ENCODE measurements at places on chromosomes 7 and 10.

DNA sequence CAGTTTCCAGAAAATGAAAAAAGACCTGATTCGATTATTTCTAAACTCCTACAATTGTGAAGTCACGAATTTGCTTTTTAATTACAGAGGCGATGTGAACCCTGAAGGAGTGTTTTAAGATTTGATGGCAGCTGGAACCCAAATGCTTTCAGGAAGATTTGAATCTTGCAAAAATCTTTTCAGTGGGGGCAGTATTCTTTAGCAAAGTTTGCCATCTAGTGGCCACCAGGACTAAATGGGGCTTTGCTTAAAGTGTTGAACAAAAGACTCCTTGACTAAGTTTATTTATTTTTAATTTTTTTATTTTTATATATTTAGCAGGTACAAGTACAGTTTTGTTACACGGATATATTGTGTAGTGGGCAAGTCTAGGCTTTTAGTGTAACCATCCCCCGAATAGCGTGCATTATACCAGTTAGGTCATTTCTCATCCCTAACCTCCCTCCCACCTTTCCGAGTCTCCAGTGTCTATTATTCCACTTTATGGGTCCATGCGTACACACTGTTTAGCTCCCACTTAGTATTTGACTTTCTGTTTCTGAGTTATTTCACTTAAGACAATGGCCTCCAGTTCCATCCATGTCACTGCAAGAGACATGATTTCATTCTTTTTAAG lies 98.8 kb downstream of the CACNB2 start:
- DNase-seq: no peak

DNA sequence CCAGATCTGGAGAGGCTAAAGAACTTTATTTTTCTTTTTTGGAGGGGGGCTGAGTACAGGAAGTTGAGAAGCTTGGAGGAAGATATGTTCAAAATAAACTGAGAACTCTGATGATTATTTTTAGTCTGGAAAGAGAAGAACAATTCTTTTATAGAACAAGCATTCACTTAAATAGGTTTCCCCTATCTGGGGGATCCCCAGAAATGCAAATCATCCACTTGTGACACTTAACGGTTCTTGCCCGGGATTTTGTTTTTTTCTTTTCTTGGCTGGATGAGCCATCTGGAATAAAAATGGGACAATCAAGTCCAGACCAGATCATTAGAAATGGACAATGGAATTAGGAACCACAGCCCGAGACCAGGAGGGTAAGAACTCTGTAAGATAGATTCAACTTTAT lies 95.9 kb upstream of the EGR2 start:
- DNase-seq: no peak

GRCh38 chr7:16970732-16971482 lies 89.1 kb upstream of the AGR3 start:
- DNase-seq: no peak

- no peak for DNase-seq
Measured at GRCh38 chr10:96758423-96758822, 38.1 kb upstream of the PIK3AP1 start.

- no peak for DNase-seq
Measured at GRCh38 chr7:42409296-42409695, 172.3 kb upstream of the GLI3 start.

DNA sequence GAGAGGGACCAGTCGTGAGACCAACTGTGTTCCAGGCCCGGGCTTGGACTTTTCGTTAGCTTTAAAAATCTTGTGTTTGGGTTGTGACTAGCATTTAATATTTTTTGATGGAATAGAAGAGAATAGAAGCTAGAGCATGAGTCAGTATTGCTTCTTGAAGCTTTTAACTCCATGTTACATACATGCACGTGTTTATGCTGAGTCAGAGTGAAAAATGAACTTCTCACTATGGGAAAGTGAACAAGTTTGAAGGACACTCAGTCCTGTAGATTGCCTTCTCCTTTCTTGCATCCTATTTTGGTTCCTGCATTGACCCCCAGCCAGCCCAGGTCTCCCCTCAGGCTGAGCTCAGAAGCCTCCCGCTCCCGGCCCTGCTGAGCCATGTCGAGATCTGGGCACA lies 31.8 kb downstream of the GHRHR start:
- no peak for DNase-seq

DNA sequence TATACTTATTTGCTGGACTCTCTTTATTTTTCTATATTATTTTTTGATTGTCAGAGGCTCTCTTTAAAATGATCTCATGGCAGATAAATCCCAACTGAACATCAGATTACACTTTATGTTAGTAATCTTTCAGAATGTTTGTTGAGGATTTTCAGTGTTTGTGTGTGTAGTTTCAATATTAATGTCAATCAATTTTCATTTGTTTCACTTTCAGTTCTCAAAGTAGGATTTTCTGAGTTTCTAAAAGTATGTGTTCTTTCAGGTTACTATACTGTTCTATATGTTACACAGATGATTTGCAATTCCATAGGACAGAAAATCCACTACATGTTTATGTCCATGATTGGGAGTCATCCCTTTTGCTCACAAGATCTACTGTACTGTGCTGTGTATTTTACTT lies 311.9 kb upstream of the POT1 start:
- DNase-seq: no peak

DNA sequence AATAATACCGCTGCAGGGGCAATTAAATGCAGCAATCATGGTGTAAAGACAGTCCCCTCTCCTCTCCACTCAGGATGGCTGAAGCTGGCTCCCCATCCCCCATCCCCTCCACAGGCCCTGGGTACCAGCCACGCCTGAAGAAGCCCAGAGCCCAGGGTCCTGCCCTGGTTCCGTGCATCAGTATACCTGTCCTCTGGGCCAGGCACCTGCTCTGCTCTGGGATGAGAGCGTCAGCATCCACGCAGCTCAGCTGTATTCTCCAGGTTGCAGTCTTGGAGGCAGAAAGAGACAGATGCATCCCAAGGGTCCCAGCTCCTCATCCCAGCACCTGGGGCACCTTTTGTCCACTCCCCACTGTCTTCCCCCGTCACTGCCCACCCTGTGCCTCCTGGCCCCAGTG lies 233.8 kb downstream of the TCERG1L start:
- DNase-seq: no peak

GRCh38 chr7:32502728-32503127 lies 7.4 kb downstream of the AVL9 start:
- DNase-seq: no peak

- DNase-seq: no peak
Measured at GRCh38 chr7:50723888-50724287, 58.8 kb downstream of the GRB10 start.

DNA sequence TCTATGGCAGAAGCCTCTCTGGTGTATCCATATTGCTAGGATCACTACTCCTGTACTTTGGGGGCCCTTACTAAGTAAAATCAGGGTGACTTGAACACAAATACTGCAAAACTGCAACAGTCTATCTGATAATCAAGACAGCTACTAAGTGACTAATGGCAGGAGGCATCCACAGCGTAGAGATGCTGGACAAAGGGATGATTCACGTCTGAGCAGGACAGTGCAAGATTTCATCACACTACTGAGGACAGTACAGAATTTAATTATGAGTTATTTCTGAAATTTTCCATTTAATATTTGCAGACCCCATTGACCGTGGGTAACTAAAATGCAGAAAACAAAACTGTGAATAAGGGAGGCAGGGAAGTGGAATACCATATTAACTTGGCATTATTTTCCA lies 10.4 kb downstream of the CUL2 start:
- peak; percentile 22 for DNase-seq

- DNase-seq: no peak
Measured at GRCh38 chr7:123675181-123675473, 19.5 kb downstream of the LMOD2 start.

- no peak for DNase-seq
Measured at GRCh38 chr7:12490107-12490688, 80.3 kb upstream of the SCIN start.

- no peak for DNase-seq
Measured at GRCh38 chr10:75541411-75541810, 110.0 kb downstream of the LRMDA start.

DNA sequence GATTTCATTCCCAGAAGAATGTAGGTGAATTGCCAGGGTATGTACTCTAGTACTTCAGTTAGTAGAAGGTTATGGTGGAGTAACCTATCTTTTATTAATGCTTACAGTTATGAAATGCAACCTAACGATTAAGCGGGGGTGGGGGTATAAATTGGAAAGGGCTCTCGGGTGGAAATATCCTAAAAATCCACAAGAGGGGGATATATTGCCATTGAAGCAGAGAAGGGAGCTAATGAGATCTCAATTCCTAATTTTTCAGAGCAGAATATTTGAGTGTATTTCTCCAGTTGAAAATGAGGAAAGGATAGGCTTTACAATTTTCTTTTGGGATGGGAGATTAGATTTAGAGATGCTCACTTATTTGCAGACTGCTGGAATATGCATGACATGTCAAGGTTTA lies 90.8 kb downstream of the DNAJB9 start:
- DNase-seq: no peak

- no peak for DNase-seq
Measured at GRCh38 chr10:113069595-113069994, 119.5 kb downstream of the TCF7L2 start.

DNA sequence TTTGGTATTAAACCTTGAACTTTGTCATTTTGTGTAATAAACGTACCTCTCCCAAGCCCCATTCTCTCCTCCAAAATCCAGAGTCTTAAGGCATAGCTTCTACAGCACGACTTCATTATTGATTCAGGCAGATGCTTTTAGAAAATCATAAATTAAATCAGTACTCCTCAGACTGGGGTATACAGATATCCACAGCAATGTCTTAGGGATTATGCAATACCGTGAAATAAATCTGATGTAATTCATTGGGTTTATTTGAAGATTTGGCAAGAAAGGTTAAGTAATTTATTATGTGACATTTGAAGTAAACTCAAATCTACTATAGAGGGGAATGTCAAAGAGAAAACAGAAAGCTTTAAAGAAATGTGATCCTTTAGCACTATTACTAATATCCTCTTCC lies 246.1 kb upstream of the PLXDC2 start:
- DNase-seq: no peak

GRCh38 chr7:142925413-142925812 lies 8.1 kb downstream of the TRPV5 start:
- DNase-seq: no peak

DNA sequence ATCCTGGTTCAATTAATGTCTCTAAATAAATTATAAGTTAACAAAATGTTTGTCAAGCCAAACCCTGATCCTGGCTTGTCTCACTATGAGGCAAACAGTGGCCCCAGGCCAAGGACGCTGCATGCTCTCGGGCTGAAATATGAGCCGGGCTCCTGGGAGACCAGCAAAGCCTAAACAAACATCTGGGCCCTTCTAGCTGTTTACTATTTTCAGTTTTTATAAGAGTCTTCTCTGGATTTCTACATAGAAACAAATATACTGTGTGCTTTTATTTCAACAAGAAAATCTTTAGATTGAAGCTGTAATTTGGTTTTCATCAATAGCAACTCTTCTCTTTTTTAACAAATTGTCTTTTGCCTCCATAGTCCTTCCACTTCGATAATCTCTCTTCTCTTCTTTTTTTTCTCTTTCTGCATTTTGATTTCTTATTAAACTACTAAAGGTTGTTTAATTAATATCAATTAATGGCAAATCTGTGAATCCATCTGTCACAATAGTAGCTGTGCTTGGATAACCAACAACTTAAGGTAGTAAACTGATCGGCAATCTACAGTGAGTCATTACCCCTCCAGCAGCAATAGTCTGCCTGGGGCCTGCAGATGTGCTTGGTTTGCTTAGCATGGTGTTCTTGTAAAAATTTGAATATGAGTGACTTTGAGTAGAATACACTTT lies 83.3 kb upstream of the DNAJC1 start:
- DNase-seq: peak; percentile 22

DNA sequence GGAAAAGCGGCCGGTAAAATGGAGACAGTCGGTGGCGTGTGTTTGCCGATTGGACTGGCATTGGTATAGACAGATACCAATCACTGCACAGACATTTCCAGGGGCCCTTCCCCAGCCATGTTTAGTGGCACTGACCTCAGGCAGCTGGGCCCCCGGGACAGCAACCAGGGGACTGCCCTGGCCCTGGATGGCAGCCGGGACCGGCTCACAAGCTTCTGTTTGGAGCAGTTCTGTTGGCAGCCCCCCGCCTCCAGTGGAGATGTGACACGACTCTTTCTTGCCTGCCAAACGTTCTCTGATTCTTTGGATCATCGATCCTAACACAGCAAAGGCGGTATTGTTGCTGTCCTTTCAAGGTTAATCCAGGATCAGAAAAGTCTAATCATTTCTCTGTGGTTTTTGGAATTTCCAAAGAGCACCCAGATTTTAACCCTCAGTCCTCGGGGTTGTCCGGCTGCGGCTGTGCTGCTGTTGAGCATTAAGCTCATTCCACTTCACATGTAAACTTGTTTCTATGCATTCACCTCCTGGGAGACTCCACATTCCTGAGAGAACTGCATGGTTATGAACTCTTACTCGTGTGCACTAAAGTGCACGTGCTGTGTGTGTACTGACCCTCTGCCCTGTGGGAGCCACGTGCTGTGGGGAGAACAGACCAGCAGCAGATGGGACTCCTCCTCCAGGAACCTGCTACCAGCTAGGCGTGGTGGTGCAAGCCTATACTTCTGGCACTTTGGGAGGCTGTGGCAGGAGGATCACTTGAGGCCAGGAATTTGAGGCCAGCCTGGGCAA lies 46.0 kb downstream of the FOXK1 start:
- DNase-seq: no peak

DNA sequence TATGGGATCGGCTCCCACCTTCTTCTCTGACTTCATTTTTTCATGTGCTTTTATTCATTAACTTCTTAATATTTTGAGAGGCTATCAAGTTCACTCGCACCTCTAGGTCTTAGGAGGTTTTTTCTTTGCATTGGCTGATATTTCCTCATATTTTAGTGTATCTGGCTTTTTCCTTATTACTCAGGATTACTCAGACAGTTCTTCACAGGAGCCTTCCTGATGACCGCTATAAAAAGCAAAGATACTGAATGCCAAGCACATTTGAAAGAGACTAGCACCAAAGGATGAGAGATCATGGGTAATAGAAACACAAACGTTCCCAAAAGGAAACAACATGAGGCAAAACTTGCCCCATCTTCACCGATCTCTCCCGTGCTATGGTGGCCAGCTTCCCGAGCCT lies 409.2 kb upstream of the KLF6 start:
- no peak for DNase-seq

GRCh38 chr10:58352956-58353610 lies 18.3 kb downstream of the UBE2D1 start:
- no peak for DNase-seq

- no peak for DNase-seq
Measured at GRCh38 chr7:51901489-51901840, 584.9 kb upstream of the COBL start.

- no peak for DNase-seq
Measured at GRCh38 chr7:16460789-16461493, 4.6 kb downstream of the SOSTDC1 start.

Measured in H54 (cell line).